D341Med (cell line): ENCODE measurements at places on chromosomes 3 and 15.

- no peak for DNase-seq
Measured at GRCh38 chr3:59327376-59327808, 277.6 kb upstream of the CFAP20DC start.

- no peak for DNase-seq
Measured at GRCh38 chr3:117047951-117048705, 338.5 kb downstream of the TUSC7 start.

DNA sequence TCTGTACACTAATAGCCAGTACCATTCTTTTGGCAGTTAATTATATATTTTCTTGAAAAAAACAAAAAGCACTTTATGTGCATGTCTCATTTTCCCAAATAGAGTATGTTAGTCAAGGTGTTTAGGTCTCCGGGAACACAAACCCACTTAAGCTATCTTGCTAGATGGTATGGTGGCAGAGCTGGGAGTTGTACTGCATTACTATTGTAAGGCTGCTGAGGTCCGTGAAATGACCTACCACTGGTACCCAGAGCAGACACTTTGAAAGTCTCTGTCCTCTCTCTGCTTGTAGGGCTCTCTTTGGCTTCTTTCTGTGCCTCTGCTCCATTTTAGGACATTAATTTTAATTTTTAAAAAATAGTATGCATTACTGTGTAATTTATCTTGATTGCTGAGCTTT lies 8.8 kb downstream of the TMOD3 start:
- no peak for DNase-seq

- DNase-seq, result no peak
Measured at GRCh38 chr3:103653996-103654395, 1219.2 kb downstream of the ZPLD1 start.

GRCh38 chr15:54675241-54675640 lies 521.5 kb downstream of the RSL24D1 start:
- no peak for DNase-seq

GRCh38 chr3:150761831-150762661 lies 923 bp downstream of the SIAH2 start:
- DNase-seq, result no peak

- no peak for DNase-seq
Measured at GRCh38 chr3:24499991-24500390, 5.3 kb upstream of the THRB start.

GRCh38 chr3:150059729-150060128 lies 89.0 kb upstream of the PFN2 start:
- no peak for DNase-seq
